ENCODE measurements at places on chromosomes 1 and 21. TPM values are rescaled to one million over a fixed set of nuclear protein-coding genes. Genes with fewer than 3 reads are reported as not detected.

DNA sequence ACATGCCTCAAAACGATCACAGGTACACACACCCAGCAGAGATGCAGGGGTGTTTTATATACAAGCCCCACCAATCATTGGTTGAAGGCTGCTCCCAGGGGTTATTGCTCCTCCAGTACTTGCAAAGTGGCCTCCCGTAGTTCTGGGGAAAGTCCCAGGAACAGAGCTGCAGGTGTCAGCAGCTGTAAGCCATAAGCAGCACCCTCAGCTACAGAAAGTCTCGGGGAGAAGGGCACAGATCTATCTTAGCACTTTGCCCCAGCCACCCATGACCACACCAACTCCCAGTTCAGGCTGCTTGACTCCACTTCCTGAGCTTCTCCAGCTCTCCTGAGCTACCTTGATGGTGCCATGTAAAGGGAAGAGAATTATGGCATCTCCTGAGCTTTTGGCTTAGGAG, 222.7 kb upstream of the GJB5 start:
- H3K27ac ChIP-seq, result no peak overlapping the region
- no peak overlapping the region for H3K4me3 ChIP-seq

DNA sequence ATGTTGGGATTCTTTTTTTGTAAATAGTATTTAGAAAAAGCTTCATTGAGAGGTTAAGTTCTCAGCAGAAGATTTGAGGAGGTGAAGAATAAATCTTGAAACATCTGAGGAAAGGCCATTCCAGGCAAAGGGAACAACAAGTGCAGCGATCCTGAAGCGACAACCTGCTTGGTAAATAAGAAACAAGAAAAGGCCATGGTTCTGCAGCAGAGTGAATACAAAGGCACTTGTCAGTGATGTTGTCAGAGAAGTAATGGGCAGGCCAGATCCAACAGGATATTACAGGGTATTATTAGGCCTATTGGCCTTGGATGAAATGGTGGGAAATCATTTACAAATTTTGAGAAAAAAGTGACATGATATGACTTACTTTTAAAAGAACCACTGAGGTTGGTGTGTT, 960.0 kb downstream of the PLA2G4A start:
- no peaks in the 10 kb centered on the region for H3K36me3 ChIP-seq
- H3K27me3 ChIP-seq, result no peaks in the 10 kb centered on the region
- no peak for DNase-seq

DNA sequence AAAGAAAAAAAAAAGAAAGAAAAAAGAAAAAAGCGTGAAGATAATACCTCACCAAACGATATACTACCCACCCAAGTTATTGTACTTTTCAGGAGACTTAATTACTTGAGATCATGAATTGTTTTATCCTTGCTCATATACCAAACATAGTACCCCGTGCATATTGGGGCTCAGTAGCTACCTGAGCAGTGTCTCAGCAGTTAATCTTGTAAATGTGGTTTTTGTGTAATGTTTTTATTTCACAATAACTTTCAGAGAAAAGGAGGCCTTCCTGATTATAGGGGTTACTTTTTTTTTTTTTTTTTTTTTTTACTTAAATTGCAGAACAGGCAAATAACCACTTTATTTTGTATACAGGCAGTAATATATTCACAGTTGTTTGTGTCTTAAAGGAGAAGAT, 80.3 kb downstream of the OSBPL9 start:
- no peak overlapping the region for H3K4me3 ChIP-seq
- no peaks in the 10 kb centered on the region for H3K36me3 ChIP-seq
- H3K27me3 ChIP-seq, result no peaks in the 10 kb centered on the region
- no peak overlapping the region for H3K27ac ChIP-seq
- DNase-seq, result no peak

DNA sequence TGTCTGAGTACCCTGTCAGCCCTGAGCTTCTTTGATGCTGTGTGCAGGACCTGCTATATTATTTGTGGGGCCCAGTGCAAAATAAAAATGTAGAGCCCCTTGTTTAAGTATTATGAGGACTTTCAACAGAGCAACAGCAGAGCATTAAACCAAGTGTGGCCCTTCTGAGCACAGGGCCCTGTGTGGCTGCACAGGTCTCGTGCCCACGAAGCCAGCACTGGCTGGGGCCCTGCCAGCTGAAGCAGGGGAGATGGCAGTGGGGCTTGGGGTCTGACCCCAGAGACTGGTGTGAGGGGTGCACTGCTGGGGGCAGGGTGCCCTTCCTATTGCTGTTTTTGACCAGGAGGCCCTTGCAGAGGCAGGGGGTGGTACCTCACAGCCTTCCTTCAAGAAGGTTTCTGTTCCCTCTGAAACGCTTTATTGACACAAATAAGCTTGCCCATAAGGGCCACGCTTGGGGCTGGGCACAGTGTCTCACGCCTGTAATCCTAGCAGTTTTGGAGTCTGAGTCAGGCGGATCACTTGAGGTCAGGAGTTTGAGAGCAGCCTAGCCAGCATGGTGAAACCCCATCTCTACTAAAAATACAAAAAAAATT, 2.2 kb upstream of the SEMA4A start:
- no peak overlapping the region for H3K4me3 ChIP-seq
- H3K36me3 ChIP-seq, result peaks cover 8% of the 10 kb centered on the region
- H3K27me3 ChIP-seq, result no peaks in the 10 kb centered on the region
- DNase-seq, result no peak

DNA sequence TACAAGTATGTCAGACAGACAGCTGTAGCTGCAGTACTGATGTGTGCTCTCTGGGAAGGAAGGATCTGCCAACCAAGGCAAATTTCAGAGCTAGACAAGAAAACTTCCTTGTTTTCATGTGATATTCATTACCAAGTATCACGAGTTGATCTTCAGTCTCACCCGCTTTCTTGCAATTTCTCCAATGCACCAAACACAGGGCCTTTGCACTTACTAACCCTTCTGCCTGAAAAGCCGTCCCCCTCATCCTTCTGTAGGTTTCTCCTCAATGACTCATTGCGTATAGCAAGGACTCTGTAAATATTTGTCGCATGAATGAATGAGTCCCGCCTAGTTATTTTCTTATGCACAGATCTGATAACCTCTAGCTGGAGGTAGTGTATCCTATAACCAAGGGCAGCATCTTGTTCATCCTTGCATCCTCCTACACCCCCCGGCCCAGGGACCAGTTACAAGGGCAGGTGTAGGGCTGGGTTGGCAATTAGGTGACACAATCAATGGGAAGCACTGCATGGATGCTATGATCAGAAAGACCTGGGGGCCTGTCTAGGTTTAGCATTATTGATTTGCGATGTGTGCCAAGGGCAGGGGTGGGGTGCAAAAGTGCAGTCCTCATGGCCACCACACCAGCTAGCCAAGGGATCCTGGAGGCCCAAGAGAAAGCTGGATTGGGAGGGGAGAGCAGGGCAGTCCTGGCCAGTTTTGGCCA, 51.4 kb upstream of the GPR157 start:
- DNase-seq, result no peak
- H3K27ac ChIP-seq, result no peak overlapping the region
- H3K4me1 ChIP-seq, result peaks cover 7% of the 10 kb centered on the region
- H3K4me3 ChIP-seq, result no peak overlapping the region

DNA sequence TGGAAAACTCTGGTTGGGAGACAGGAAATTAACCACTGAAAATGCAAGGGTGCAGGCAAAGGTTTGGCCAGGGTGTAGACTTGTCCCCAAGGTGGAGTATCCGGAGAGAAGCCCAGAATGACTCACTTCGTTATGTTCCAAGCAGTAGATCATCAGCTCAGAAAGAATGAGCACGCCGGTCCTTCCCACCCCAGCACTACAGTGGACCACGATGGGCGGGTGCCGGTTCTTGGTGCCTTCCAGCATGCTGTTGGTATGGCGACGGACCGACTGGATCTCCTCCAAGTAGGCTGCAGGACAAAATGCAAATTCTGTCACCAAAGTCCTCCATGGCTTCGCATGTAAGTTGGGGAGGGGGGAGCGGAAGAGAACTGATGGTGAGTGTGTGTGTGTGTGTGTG, 83.4 kb downstream of the SMYD2 start:
- H3K36me3 ChIP-seq, result peaks cover 3% of the 10 kb centered on the region
- no peak overlapping the region for H3K4me3 ChIP-seq
- H3K27me3 ChIP-seq, result peaks cover 34% of the 10 kb centered on the region
- no peak overlapping the region for H3K27ac ChIP-seq
- no peak for DNase-seq
- peaks cover 7% of the 10 kb centered on the region for H3K4me1 ChIP-seq

DNA sequence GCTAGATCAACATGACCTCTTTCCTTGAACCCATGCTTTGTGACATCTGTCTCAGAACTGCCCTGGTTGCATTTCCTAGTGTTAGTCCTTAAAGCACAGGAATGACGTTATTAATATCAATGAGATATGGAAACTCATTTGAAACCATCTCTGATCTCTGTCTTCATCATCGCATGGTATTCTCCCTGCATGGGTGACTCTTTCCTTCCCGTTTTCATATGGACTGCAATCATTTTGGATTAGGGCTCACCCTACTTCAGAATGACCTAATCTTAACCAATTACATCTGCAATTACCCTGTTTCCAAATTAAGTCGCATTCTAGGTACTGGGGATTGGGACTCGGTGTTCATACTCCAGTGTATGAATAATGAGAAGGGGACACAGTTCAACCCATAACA, 41.7 kb upstream of the DISC1 start:
- no peak for DNase-seq
- no peaks in the 10 kb centered on the region for H3K4me1 ChIP-seq
- H3K27me3 ChIP-seq, result no peaks in the 10 kb centered on the region
- H3K36me3 ChIP-seq, result no peaks in the 10 kb centered on the region
- H3K4me3 ChIP-seq, result no peak overlapping the region
- no peak overlapping the region for H3K27ac ChIP-seq

The BCAN gene
- not detected for total RNA-seq

The MCOLN2 gene
- 43.5 TPM for total RNA-seq

The PLA2G2E gene
- not detected for total RNA-seq
